ENCODE measurements at places on chromosomes 6 and 20.

DNA sequence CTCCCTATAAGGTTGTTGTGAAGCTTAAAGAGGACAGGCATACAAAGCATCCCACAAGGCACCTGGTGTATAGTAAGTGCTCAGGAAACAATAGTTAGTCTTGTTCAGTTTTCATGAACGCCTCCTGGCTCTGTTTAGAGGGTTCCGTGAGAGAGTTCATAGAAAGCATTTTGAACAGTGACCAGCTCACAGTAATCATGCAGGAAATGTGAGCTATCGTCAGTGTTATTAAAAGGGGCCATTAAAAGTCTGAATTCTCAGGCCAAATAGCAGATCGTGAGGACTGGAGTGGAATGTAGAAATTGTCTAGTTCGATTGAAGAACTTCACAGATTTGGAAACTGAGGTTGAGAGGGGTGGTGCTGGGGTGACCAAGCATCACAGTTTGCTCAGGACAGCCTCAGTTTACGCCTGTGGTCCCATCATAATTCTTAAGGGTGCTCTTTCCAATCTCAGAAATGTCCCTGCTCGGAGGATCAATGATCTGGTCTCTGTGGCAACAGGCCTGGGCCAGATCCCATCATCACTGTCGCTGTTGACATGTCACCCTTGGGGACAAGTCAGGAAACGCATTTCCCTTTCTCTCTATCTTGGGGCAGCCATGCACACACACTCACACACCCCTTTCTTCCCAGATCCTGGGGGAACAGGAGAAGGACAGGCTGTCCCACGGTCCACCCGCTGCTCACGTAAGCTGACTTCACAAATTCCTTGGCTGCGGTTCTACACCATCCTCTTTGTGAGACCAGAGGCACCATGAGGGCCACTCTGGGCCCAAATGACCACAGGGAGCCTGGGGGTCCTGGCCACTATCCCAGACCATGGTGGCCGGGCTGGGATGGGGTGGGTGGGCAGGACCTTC lies 7.2 kb downstream of the TGM2 start:
- DNase-seq: no peak

GRCh38 chr6:32664827-32665362 lies 1.6 kb downstream of the HLA-DQB1 start:
- DNase-seq: peak; percentile 61

- no peak for DNase-seq
These were observed 281.0 kb upstream of the EYS start for GRCh38 chr6:65988006-65988405.

GRCh38 chr6:168385037-168385759 lies 55.8 kb upstream of the SMOC2 start:
- DNase-seq: no peak

- DNase-seq: no peak
These were observed 417.5 kb upstream of the OPRM1 start for GRCh38 chr6:153621491-153621890.

DNA sequence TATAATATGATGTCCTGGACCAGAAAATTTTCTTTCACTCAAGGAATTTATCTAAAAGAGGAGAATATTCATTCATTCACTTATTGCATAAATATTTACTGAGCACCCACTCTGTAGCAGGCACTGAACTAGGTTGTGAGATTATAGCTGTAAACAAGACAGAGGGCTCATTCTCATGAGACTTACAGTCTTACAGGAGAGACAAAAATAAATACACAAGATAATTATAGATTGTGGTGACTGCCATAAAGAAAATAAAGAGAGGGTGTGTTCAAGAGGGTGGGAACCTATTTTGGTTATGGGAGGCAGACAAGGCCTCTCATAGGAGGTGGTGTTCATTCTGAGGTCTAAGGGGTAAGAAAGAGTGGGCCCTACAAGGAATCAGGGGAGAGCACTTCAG lies 109.9 kb upstream of the SUPT3H start:
- DNase-seq: no peak

- DNase-seq: no peak
These were observed 3.4 kb upstream of the RSPO4 start for GRCh38 chr20:1005452-1006027.

DNA sequence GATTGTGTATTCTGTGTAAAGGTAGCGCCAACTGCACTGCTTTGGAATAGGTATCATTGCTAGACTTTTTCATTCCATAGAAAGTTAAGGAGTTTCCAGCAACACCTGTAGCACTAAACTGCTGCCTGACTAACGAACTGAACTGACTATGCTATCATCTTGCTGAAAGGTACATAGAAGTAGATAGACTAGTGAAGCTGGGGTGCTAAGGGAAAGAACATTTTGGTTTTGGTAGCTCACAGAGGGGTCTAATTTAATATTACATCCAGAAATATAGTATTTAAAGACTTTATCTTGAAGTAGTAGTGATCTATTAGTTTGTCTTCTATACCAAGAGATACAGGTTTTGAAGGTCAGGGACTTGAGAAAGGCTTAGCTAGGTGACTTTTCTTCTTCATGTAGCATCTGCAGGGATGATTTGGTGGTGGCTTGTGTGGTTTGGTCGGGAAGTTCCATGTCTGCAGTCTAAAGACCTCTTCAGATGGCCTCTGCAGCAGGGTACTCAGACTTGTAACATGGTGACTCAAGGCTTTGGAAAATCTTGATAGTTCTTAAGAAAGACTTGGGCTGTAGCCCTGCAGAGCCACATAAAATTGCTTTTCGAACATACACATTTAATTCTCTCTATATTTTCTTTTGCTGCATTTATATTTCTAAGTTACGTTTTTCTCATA lies 10.2 kb downstream of the SENP6 start:
- DNase-seq: no peak

GRCh38 chr6:18507018-18507415 lies 119.9 kb downstream of the RNF144B start:
- DNase-seq: no peak

DNA sequence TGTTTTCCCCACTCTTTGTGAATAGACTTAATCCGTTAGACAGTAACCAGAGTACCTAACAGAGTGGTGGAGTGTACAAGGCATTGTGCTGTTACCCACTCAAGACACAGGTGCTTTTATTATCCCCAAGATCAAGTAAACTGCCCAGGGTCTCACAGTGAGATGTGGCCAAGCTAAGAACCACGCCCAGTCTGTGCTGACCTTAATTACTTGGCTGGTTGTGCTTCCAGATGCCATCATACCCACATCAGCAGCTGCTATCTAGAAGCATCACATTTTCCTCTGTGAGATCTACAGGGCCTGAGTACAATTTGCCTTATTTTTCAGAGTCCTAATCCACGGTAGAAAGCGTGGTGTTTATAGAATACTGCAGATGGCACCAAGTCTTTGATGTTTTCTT lies 70.3 kb downstream of the GFRA4 start:
- no peak for DNase-seq

- no peak for DNase-seq
These were observed 6.8 kb downstream of the ARID1B start for GRCh38 chr6:156783958-156784357.

- DNase-seq: peak; percentile 84
These were observed 280.0 kb downstream of the SOX4 start for GRCh38 chr6:21873562-21873961.

DNA sequence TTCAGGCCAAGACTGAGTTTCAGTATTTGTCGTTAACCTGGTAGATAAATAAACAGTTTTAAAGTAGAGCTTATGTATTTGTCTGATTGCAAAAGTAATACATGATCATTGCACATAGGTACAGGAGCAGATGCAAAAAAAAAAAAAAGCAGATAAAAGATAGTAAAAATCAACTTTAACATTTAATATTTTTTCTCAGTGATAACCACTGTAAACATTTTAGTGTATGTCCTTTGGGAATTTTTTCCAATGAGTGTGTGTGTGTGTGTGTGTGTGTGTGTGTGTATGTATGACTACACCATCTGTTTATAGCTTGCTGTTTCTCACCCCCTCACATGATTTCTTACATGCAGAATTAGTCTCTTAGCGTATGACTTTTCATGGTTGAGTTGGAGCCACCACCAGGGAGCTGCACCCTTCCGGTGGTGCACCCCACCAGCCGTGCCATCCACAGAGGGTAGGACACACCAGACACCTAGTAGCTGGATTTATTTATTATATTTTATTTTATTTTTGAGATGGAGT lies 26.3 kb downstream of the WRNIP1 start:
- no peak for DNase-seq

DNA sequence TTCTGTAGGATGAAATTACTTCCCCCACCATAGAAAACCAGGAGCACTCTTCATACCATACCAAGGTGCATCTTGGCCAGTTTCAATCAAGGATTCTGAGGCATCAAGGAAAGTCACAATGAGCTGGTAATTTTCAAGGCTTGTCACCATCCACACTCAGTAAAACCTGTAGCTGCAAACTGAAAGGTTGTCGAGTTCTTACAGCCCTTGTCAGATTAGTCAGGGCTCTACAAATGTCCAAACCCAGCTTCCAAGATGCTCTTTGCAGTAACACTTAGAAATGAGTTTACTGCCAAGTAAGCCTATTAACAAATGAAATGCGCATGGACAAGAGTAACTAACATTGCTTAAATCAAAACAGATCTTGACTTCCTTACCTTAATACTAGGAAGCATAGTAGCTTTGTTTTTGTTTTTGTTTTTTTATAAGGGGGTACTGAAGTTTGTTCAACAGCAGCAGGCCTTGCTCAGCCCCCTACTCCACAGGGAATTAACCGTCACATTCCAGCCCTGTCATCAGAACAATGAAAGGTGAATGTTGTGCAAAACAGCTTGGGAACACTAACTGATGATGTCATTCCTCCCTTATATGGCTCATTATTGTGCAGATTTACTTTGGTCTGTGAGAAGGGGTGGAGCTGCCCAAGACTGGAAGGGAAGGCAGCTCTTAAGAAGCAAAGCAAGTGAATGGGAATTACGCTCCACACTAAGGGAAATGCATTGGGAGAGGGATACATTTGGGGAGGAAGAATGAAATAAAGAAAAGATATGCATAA lies 49.9 kb upstream of the TMEM30A start:
- no peak for DNase-seq

DNA sequence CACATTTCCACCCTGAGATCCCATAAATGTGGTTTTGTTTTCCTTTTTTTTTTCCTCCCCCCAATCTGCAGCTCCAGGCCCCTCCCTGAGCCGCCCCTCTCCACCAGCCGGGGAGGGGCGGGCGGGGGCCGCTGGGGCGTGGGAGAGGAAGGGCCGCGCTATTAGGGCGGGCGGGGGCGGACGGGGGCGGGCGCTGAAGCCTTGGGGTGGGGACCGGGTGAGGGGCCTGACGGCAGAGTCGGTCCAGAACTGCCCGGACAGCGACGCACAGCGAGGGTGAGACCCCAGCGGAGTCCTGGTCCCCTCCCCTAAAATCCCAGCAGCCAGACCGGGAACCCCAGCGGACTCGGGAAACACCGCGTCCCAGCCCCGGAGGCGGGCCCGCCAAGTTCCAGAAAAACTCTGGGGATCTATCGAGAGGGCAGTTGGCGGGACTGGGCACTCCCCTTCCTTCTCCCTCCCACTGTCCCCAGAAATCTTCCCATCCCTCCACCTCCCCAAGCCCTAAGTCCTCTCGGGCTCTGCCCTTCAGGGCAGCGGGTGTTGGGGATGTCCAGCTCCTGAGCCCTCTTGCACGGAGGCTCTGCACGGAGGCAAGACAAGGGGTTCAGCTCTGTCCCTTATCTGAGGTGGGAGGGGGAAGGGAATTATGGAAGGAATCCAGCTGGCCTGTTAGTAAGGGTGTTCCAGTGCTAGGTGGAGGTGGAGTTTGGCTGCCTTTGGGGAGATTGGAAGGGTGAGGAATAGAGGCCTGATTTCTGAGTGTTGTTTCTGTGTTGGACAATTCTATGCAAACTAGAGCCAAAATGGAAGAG lies at the start of gene PRICKLE4:
Gene PRICKLE4, plus strand, starts transcription at position 232 of the 815 bp plus-strand sequence. CDS start 2,692 bp downstream, outside the sequence.
- peak; percentile 75 for DNase-seq

DNA sequence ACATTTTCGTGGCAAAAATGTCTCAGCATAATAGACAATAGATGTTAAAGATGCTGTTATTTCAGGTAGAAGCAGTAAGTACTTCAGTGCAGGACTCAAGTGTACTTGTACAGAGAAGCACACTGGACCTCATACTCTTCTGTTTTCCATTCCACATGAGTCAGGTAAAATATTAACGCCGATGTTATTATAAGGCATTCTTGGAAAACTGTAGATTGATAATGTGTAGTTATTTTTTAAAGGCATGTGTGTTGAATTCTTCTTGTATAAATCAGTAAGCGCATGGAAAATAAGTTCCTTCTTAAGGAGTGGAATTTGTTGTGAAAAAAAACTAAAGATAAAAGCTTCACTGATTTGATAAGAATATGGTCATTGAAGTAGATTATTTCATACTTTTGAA lies 45.8 kb downstream of the DOP1A start:
- no peak for DNase-seq

GRCh38 chr6:168016721-168017525 lies 19.5 kb downstream of the KIF25 start:
- DNase-seq: no peak

DNA sequence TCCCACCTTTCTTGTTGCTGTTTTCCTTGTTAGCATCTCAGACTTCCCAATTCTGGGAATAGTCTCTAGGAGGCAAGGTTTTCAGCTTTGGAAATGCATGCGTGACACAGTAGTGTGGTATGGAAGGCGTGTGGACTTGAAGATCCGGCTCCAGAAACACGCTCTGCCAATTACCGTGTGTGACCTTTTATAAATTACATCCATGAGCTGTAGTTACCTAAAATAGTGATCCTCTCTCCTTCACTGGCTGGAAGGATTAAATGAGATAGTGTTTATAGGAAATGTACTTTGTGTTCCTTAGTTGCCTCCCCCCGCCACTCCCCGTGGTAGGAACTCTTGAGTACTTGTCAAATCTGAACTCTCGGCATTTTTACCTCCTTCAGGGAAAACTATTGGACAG lies 13.0 kb downstream of the E2F3 start:
- DNase-seq: no peak

DNA sequence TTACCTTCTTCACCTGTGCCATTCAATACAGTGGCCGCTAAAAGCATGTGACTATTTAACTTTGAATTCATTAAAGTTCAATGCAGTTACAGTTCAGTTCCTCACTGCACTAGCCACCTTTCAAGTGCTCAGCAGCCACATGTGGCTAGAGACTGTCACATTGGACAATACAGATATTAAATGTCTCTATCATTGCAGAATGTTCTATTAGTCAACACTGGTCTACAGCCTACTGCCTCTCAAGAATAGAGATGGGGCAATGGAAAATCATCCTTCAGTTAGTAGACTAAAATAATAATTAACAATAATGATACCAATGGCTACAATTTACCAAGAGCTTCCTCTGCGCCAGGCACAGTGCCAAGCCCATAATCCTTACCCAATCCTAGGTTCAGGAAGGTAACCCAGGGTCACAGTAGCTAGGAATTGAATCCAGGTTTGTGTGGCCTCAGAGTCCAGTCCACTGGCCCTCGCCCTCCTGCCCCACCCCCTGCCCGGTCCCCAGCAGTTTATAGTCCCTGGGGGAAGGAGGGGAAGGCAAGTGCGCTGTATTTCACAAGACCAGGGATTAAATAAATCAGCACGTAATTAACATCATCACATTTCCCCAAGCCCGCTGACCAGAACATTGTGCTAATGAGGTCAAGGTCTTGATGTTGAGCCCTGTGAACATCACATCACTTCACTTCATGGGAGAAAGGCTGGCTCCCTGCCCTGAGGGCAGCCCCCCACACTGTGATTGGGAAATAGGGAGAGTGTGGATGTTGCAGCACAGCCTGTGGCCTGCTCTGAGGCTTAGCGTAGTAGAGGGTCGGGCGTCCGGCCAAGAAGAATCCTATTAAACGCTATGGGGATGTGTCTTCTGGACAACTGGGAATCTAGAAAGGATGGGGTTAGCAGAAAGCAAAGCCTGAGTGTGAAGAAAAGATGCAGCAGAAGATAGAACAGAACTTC lies 147.2 kb downstream of the VEGFA start:
- DNase-seq: peak; percentile 62
